Glomerular endothelial cell (primary cell): ENCODE measurements at places on chromosomes 1 and 21.

DNA sequence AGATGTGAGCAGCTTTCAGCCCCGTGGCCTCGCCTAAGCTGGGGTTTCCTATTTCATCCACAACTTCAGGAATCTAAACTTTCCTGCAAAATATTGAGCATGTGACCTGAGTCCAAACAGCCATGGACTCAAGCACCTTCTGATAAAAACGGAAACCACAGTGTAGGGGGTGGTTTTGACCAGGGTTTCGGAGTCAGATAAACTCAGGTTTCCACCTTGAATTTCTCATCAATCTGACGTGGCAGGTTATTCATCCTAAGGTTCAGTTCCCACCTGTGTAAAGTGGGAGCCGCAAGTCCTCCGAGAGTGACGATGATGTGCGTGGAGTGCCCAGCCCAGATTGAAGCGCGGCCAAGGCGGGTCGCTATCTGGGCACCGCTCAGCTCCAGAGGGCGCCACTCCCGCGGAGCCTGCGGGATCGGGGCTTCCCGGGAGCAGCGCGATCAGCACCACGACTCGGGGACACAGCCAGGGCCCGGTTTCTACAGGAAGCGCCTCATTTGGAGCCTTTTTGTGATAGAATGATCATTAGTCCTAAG is 871 bp upstream of the ETS2 start:
- no peak for DNase-seq

- DNase-seq = no peak
Measured at GRCh38 chr21:24112020-24112419, 1495.3 kb downstream of the MRPL39 start.

GRCh38 chr21:25831300-25831960 is 96.7 kb downstream of the GABPA start:
- no peak for DNase-seq

DNA sequence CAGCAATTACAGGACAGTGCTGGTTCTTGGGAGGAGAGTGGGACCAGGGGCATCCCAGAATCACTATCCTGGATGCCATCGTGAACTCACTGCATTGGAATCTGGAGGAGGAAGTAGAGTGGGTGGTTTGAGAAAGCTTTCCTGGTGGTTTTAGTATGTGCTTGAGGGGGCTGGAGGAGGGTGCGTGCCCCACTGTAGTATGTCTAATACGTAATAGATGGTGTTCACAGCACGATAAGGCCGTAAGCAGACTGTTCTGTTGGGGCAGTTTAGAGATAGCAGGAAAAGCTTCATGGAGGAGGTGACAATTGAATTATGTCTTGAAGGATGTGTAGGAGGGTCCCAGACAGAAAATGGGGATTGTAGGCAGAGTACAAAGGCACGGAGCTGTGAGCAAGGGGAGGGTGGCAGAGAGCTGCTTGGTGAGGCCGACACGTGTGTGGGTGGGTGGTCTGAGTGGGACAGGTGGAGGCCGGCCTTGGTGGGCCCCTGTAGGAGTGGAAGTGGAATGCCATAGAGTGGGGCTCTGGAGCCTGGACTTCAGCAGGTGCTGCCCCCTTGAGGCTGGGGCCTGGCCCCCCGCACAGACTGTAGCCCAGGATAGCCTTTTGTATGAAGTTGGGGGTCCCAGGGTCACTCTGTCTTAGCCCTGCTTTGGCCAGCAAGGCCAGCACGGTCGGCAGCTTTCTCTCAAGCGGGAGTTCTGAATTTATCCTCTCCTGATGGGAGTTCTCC is 37.0 kb downstream of the IL6R start:
- DNase-seq = no peak

DNA sequence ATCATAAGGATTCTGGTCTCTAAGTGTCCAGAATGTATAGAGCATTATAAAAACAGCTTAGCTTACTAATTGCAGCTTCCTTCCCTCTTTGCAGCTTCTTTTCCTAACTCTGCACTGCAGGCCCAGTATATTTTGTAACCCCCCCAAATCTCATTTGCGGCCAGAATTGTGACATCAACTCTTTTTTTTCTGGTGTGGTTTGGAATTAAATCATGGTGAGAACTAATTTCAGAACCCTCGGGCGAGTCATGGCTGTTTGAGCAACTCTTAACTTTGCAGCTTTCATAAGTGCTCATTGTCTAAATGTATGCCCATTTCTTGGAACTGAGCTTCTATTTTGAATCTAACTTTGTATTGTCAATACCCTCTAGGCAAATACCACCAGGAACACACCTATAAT is 187.4 kb downstream of the CYYR1 start:
- DNase-seq = no peak

DNA sequence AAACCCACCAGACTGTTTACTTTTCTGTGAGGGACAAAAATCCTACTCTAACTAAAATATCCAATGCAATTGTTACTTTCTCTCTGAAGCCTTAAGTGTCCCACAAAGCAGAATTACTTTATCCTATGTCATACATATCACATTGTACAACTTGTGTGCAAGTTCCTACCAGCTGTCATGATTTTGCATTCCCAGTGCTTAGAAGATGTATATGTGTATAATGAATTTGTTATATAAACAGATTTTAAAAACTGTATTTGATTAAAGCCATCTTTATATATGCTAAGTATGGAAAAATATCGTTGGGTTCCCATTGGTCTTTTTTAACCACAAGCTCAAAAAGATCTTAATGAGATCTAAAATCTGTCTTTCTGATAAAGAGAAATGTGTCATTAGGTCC is 57.0 kb downstream of the DPH5 start:
- DNase-seq = no peak

GRCh38 chr1:158819461-158820443 is 11.4 kb upstream of the MNDA start:
- DNase-seq = no peak

DNA sequence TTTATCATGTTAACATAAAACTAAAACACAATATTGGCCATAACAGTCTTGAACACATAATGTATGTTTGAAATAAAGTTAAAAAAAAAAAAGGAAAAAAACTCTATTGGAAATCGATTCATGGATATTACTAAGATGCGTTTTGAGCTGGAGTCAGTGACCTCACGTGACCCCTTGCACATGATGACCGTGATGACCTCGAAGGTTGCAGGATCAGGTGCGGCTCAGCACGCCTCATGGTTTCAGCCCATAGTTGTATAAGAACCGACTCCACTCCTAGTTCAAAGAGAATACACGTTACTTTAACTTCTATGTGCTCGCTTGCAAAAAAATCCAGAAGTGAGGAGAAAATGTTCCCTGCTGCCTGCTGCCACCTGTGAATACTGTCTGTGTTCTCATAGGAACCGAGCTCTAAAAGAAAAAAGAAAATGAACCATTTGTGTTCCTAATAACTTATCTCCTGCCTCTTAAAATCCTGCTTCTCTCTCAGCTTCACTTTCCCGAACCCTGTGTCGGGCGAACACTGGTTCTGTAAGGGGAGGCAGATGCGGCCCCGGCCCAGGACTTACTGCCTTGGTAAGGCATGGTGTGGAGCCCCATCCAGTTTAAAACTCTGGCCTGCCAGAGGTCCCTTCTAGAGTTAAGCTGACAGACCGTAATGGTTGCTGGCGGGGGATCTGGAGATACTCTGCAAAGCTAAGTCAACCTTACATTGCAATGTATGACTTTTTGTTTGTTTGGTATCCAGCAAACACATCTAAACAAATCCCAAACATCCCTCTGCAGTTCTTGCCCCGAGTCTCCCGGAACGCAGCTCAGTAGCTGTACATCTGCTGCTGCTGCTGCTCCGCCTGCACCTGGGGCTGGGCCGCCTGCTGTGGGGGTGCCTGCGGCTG is 33.8 kb upstream of the RIPK4 start:
- no peak for DNase-seq

DNA sequence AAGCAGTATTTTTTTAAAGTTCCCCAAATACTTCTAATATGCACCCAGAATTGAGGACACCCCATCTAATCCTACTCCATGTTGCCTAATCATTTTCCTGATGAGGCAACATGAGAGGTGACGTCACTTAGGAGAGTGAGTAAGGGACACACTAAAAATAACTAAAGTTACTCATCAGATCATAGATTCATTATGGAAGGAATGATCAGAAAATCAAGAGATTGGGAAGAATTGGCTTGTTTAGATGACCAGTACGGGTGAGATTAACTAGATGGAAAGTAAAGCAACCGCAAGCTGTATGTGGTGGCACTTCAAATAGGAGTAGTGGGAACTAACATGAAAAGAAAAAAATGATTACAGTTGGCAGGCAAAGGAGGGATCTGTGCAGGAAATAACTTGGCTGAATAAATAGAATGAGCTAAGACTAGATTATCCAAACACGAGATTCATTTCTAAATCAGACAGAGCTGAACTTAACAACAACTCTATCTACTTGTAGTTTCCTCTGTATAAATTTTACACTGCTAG is 61.4 kb upstream of the CXADR start:
- no peak for DNase-seq

DNA sequence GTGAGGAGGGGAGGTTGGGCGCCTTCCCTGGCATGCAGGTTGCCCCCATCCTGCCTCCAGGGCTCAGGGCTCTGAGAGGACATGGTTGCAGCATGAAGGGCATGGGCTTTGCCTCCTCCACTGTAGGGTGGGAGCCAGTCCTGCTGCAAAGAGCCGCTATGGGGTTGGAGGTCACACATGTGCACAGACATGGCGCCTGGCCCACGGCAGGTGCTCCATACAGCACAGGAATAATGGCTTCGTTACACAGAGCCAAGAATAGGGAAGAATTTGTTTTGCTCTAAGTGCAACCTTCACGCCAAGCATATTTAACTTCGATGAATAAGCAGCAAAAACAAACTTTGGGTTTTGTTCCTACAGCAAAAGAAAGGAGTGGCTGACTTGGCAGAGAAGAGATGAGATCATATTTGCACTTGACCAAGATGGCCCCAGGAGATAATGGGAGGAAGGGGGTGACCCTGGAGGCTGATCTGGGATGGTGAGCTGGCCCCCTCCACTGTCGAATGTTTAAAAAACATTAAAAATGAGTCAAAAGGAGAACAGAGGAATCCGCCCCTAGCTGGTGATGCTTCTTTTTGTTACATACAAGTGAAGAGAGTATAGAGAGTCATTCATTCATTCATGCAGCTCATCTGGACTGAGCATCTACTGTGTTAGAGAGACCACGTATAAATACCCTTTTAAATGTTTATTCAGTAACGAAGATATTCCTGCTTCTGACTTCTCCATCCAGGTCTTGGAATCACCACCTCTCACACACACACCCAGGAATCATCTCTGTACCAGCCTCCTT is 12.4 kb upstream of the C2CD2 start:
- no peak for DNase-seq

- DNase-seq = no peak
Measured at GRCh38 chr1:100607628-100608240, 69.8 kb downstream of the GPR88 start.

- no peak for DNase-seq
Measured at GRCh38 chr1:221630236-221630635, 111.7 kb downstream of the DUSP10 start.

DNA sequence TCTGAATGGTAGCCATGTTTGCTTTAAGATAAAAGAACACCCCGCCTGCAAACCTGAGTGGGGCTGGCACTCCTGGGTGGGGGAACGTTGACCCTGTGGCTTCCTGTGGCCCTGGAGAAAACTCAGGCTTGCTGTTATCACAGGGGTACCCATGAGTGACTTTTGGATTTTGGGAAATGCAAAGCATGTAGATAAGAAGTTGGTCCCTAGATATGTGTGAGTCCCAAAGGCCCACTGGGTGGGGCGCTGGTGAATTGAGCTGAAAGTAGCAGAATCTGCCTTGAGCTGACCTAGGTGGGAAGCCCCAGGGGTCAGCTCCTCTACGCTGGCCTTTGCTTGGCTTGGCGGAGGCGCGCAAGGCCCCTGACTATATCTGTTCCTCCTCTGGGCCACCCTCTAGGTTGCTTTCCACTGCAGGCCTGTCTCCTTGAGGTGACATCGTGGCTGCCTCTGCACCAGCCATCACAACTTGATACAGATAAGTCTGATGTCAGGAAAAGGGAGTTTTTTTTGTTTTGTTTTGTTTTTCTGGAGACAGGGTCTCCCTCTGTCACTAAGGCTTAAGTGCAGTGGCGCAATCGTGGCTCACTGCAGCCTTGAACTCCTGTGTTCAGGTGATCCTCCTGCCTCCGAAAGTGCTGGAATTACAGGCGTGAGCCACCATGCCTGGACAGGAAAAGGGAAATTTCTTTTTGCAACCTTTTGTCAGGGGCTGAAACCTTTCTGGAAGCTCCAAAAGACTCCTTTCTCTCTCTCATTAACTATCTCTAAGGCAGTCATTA is 72.2 kb downstream of the AGPAT3 start:
- no peak for DNase-seq

GRCh38 chr1:202031796-202032195 is 21.4 kb downstream of the ELF3 start:
- DNase-seq = no peak

DNA sequence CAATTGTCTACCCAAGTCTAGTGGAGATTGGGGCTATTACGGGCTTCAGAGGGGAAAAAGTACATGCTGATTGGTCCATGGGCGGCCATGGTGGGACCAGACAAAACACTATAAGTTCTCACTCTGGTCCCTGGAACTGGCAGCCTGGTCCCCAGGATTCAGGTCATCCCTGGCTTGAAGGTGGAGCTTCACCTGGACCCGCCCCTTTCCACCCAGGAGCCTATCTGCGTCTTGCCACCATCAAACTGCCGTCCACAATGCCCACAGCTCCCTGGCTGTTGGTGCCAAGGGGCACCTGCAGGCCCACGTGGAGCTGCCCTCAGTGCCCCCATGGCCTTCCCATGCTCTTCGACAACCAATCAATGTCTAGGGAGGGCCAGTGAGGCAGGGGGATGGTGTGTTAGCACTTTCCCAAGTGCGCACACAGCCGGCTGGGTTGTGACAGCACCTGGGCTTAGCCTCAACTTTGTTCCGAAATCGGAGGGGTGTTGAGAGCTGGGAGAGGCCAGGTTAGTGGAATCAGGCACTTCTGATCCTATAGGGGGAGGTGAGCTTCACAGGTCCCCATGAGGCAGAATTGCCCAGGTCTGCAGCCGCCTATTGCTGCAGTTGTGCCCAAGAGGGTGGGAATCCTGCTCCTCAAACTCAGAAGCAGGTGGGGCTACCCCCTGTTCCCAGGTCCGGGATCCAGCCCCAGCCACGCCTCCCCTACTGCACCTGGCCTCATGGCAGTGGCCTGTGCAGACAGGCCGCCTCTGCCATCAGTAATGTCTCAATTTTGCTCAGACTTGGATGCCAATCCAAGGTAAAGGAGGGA is 1369.4 kb upstream of the PRMT6 start:
- DNase-seq = no peak

- no peak for DNase-seq
Measured at GRCh38 chr1:26539722-26540121, 10.2 kb downstream of the RPS6KA1 start.

DNA sequence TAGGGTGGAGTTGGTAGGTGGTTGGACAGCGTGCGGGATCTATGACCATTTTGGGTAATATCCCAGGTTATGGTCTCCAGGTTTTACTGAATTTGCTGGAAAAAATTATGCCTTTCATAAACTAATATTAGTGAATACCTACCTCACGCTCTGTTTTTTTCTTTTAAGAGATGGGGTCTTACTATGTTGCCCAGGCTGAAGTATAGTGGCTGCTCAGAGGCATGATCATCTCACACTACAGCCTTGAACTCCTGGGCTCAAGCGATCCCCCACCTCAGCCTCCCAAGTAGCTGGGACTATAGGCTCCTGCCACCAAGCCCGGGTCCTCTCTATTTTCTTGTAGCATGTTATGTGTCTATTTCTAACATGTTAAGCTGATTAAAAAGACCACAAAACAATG is 100.2 kb downstream of the RHOU start:
- DNase-seq = no peak

GRCh38 chr1:214164173-214164572 is 116.8 kb upstream of the SMYD2 start:
- DNase-seq = no peak

- DNase-seq = no peak
Measured at GRCh38 chr1:41890825-41891198, 27.9 kb downstream of the HIVEP3 start.

- DNase-seq = no peak
Measured at GRCh38 chr1:10838541-10838940, 42.1 kb upstream of the CASZ1 start.
